ENCODE measurements at places on chromosomes 13 and 19.

DNA sequence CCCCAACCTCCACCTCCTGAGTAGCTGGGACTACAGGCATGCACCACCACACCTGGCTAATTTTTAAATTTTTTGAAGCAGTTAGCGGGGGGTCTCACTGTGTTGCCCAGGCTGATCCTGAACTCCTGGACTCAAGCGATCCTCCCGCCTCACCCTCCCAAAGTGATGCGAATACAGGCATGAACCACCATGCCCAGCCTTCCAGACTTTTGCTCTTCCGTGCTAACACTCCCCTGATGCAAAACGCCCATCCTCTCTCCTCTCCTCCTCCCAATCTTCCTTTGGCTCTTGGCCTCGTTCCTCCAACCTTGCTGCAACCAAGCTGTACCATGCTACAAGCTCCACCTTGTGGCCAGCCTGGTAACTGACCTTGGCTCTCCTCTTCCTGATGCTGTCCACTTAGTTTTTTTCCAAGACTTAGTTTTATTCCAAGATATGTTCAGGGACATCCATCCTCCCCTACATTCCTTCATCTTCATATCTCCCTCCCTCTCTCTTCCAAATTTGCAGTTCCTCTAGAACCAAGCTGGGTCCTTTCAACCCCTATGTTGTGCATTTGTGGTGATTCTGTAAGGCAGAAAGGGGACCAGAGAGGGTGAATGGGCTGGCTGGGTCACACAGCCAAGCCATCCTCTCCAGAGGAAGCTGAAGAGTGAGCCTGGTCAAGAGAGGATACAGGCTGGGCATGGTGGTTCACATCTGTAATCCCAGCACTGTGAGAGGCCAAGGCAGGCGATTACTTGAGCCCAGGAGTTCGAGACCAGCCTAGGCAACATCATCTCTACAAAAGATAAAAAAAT, 32.8 kb downstream of the TINCR start:
- DNase-seq: peak; percentile 34

GRCh38 chr13:25494698-25495411, 123.1 kb downstream of the ATP8A2 start:
- DNase-seq: no peak

DNA sequence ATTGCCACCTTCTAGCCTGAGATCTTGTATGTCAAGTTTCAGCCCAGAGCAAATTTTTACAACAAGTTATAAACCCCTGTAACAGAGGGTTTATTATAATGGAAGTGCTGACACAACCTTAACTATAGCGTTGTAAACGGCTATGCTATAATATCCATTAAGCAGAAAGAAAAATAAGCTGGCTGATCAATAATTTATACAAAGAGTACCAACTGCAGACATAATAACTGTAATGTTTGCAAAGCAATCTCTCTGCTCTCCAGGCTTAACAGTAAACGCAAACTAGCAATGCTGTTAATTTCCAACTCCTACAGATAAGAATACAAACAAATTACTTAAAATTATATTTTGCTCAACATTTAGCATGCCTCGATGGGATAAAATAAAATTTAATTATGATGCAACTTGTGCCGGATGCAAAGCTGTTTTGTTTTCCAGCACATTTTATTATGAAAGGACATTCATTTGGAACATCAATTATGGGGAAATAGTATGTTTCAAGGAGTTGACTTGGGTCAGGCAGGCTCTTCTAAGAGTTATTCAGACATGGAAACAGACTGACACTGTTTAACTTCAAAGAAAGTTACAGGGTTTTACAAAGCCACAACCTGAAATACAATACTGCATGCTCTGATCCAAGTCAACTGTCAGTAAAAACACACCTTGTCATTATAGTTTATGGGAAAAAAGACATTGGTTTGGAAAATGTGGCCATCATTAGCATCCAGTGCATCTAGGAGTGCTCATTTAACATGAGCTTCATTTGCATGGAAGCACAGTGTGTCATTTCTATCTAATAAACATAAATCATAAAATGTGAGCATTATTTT, 6.6 kb upstream of the DACH1 start:
- DNase-seq: no peak

DNA sequence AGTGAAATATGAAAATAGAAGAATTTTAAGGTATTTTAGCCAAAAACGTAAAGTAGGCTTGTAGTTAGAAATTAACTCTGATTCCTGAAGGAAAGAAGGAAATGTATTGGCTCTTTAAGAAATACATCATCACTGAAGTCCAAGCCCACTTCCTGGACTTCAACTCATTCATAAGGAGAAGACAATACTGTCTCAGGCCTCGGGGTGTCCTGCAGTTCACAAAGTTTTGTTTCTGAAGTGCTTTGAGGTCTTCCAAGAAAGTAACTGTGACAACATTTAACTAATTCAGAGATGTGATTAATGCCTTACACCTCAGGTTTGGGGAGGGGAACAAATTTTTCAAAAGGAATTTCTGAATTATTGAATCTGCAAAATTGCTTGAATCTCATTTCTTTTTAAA, 65.8 kb upstream of the STARD13 start:
- no peak for DNase-seq

DNA sequence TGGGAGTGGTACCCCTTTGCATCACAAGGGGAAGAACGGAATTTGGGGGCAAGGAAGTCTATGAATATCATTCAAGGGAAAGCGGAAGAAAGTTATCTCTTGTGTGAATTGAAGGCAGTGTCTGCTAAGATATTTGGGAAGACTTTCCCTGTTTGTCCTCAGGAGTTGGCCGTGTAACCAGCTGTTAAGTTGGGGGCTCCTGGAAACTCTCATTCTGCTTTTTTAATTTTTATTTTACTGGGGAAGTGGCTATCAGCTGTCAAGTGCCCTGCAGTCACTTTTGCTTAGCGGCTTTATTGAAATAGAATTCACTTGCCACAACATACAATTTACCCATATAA, 2.9 kb downstream of the UPF1 start:
- no peak for DNase-seq

DNA sequence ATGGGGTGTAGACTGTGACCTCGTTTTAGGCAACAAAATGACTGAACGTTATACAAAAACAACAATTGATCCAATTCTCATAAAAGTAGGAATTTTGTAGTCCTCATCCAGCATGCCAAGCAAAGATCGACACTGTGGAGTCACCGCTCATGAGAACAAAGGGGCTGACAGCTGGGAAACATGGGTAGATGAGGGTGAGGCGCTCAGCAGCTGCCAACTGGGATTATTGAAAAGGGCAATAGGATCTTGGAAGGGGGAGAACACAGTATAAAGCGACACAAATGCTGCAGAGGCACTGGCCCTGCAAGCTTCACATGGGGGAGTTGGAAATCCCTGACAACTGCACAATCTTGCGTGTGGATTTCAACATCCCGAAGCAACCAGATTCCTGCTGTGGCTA, 5.4 kb upstream of the ZNF765 start:
- DNase-seq: no peak

- no peak for DNase-seq
Measured at GRCh38 chr13:32079587-32079986, 48.0 kb downstream of the FRY start.

- no peak for DNase-seq
Measured at GRCh38 chr13:110869805-110870706, 44.8 kb downstream of the ANKRD10 start.

GRCh38 chr13:76157926-76158325, 521.8 kb downstream of the LMO7 start:
- no peak for DNase-seq

GRCh38 chr13:63010072-63010658, 1594.5 kb upstream of the PCDH20 start:
- no peak for DNase-seq

GRCh38 chr19:41918653-41919244, 9.5 kb downstream of the ERFL start:
- no peak for DNase-seq

- DNase-seq: no peak
Measured at GRCh38 chr13:101111894-101112293, 304.4 kb downstream of the NALCN start.

GRCh38 chr13:51549050-51549449, 35.2 kb upstream of the WDFY2 start:
- DNase-seq: no peak

DNA sequence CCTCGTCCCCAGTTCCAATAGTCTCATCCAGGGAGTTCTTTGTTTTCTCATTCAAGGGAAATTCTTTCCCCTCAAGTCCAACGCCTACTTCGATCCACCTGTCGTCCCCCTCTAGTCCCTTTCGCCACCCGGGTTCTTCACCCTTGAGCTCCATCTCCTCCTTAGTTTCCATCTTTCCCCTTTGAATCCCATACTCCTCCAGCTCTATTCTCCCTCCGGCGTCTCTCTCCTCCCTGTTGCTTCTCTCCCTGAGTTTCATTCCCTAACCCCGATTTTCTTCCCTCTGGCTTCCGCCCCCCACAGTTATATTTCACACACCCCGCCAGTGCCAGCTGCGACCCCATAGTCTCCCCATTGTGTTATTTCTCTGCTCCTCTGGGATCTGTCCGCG, 628 bp upstream of the SLC17A7 start:
- DNase-seq: no peak

GRCh38 chr13:100394005-100394695, 194.4 kb downstream of the GGACT start:
- DNase-seq: no peak

DNA sequence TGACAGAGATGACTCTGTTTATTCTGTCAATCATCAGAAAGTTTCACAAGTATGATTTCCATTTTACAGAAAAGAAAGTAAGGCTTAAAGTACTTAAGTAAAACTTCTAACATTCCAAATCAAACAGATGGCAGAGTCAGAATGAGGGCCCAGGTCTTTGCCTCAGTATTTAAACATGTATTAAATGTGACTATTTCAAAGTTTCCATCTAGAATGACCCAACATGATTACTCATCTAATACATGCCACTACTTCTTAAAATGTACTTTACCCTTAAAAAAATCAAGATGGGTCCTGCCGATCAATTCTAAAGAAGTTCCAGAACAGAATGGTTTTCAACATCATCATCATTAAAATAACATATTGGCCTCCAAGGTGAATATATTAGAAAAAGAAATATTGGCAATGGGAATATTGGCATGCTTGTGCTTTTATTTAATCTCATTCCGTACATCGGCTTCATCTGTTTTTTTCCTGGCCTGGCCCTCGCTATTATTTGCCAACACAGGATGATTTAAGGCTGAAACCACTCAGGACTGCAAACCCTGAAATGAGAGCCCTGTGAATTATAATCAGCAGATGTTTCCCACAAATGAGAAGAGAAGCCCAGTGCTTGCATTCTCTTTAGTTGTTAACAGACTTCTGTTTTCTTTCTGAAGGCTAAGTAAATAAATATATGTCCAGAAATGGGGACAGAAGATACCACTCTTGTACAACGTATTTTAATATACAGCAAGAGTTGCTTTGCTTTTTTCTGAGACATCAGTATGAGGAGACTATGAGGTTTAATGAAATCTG, 340.0 kb downstream of the DNAJC15 start:
- no peak for DNase-seq

- DNase-seq: no peak
Measured at GRCh38 chr13:81781471-81781870, 1440.5 kb upstream of the SPRY2 start.

DNA sequence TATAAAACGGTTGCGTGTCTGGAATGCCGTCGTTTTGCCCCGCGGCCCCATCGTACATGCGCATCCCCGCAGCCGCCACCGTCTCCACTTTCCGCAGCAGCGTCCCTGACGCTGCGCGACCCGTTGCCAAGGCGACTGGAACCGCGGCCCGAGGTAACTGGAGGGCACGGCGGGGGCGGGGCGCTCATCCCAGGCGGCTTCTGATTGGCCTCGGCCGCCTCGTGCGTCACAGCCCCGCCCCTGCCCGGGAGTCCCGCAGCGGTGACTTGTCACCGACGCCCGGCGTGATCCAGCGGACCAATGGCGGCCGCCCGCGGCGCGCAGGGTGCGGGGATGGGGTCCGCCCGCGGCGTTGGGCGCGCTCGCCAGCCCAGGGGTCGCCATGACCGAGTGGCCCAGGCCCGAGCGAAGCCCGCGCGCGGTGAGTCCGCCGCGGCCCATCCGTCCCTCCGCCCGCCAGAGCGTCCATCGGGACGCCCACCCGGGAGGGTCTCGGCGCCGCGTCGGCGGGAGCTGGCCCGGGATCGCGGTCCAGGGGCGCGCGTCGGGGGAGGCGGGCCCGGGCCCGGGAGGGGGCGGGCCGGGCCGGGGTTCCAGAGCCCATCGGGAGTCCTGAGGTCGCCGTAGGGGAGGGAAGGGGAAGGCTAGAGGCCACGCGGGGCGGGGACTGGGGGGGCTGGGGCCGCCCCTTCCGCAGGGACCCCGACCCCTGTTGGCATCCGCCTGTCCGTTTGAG, at the start of gene ZSCAN1:
Gene ZSCAN1, plus strand, starts transcription at position 285 of the 736 bp plus-strand sequence. CDS start 3,812 bp downstream, outside the sequence.
- peak; percentile 2 for DNase-seq

GRCh38 chr13:31896427-31896826, 135.1 kb upstream of the FRY start:
- no peak for DNase-seq

- no peak for DNase-seq
Measured at GRCh38 chr19:3025549-3025886, 3.6 kb downstream of the TLE2 start.

DNA sequence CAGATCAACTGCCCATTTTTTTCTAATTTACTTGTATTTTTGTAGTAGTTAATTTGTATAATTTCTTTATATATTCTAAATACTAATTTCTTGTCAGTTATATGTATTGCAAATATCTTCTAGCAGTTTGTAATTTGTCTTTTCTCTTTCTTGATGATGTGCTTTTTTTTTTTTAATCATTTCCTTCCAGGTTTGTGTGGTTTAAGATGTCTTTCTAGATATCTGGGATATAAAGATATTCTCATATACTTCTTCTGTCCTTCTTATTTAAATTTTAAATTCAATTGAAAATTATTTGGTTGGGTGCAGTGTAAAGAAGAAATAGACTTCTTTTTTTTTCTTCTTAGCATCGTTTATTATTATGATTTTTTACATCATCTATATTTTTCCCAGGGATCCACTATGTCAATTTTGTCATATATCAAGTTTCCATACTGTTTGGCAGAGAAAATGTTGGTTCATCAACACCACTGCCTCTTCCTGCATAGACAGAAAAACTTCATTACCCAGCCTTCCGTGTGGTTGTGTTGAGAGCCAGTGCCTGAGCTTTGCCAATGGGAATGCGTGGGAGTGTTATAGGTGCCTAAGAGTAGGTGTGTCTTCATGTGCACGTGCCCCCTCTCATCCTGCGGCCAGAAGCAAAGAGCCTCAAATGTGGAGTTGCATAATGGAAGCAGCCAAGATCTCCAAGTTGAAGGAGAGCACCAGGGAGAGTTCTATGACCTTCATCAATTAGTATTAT, 15.8 kb downstream of the CPB2 start:
- DNase-seq: no peak

DNA sequence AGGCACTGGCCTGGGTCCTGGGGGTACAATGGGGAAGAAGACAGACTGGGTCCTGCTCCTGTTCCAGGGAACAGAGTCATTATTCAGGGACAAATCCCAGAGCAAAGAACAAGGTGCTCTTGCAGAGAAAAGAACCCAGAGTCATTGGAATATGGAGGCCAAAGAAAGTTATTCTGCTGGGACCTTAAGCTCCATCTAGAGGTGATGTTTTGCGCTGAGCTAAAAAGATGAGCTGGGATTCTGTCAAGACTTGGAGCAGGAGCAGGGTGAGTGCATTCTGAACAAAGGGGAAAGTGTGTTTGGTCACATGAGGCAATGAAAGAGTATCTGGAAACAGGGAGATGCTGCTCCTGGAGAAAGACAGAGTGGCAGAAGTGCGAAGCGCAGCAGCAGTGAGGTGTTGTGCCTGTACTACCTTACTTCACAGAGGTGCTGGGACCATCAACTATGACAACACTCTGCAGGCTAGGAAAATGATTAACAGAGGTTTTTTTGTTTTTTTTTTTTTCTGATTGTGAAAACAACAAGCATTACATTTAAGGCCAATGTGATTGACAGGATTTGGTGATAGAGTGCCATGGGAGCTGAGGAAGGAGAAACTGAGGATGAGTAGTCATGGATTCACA, 95.3 kb upstream of the TNFSF11 start:
- DNase-seq: no peak

Measured in stimulated activated CD4-positive, alpha-beta T cell treated with anti-CD3 and anti-CD28 coated beads, Interleukin-2, amount 100 ng/mL, for 48 hours (primary cell).